ENCODE measurements at places on chromosomes 7 and 10.

- DNase-seq, result peak; percentile 42
Measured at GRCh38 chr7:10889266-10889898, 84.3 kb upstream of the PHF14 start.

DNA sequence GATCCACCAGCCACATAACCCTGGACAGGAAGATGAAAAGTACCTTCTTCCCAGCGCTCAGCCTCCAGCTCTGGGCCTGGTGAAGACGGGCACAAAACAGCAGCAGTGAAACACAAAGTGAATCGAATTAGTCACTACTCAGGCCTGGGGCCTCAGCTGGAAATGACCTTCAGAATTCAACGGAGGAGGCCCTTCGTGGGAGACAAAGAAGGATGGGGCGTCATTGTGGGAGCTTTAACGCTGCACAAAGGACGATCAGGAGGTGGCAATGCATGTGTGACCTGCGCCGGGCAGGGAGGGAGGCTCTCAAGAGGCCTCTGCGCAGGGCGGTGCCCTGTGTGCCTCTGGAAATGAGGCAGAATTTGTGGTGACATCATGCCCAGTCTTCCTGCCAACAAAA, 161.9 kb downstream of the DNAJB6 start:
- no peak for DNase-seq

DNA sequence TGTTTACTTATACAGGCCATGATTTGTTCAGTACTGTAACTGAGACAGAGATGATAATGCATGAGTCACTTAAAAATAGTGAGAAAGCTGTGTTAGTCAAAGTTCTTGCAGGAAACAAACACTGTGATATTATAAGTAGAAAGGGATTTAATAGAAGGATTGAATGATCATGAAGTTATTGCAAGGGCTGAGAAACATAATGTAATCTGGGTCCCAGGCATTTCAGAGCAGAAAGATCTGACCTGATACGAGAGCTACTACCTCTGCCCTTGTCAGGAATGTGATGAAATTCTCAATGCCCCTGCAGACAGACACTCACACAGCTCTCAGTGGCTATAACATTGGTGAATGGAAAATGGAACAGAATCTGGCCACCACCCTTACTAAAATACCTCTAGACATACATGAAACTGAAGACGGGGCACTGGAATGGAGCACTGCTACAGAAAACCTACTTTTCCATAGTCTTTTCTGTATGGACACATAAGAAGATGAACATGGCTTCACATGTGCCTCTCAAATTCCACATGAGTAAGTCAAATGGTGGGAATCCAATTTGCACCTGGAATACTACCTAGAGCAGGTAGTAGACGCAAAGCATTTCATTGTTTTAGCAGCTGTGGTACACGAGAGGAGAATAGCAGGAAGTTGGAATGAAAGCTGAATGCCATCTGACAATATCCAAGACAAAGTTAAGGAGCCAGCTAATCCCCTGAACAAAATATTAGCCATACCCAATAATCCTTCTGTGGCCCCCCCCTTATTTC, 19.1 kb upstream of the VWDE start:
- no peak for DNase-seq

- DNase-seq, result no peak
Measured at GRCh38 chr10:70135684-70136083, 3.1 kb upstream of the AIFM2 start.

- DNase-seq, result no peak
Measured at GRCh38 chr10:58995058-58995596, 181.3 kb upstream of the PHYHIPL start.

GRCh38 chr10:132543916-132544743, 6.5 kb downstream of the INPP5A start:
- no peak for DNase-seq

GRCh38 chr7:130963339-130963738, 229.3 kb upstream of the KLF14 start:
- DNase-seq, result peak; percentile 77

- no peak for DNase-seq
Measured at GRCh38 chr7:104179178-104179577, 28.6 kb downstream of the ORC5 start.

All from inflammatory macrophage treated with lipopolysaccharide for 1 hour (primary cell).